ENCODE measurements at places on chromosomes 3 and 15.

GRCh38 chr3:112053229-112053628, 18.7 kb downstream of the TMPRSS7 start:
- no peak for DNase-seq

- DNase-seq, result no peak
Observed at GRCh38 chr3:59542276-59542675, 492.5 kb upstream of the CFAP20DC start.

- DNase-seq, result no peak
Observed at GRCh38 chr3:80238152-80238551, 470.4 kb upstream of the ROBO1 start.

GRCh38 chr3:101779822-101780381, 891 bp downstream of the NXPE3 start:
- DNase-seq, result no peak

- no peak for DNase-seq
Observed at GRCh38 chr3:171095063-171095462, 68.5 kb upstream of the SLC2A2 start.

- DNase-seq, result no peak
Observed at GRCh38 chr15:76529911-76530310, 193.3 kb downstream of the ISL2 start.

DNA sequence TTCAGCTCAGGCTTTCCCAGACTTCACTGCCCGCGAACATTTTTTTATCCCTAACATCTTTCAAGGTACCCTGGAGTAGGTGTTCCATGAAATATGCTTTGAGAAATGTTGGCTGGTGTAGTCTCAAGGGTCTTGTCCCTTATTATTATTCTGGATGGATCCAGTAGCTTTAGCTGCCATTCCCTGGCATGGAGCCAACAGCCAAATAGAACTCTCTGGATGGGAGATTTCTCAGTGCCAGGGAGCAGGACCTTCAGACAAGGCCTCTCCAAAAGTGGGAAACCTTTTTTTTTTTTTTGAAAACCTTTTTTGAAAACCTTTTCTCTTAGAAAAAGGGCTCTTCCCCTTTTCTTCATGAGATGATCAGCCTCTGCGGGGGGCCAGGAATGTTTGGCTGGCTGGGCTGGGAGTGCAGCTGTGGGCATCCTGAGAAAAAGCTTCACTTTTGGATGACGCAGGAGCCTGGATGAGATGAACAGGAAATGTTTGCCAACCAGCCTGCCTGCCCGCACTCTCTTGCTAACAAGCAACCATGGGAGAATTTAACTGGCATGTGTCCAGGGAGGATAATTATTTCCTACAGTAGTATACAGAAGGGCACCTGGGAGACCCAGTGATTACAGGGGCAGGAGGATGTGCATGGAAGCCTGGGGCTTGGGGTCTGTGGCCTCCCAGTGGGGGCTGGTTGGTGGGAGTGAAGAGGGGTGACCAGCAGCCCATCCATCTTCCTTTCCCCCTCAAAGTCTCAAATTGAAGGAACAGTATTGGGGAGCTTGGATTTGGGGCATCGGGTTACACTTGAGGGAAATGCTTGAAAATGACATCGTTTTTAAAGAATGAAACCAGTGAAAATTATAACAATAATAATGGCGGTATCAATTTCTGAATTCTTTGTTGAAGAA, 109.1 kb upstream of the LRIG1 start:
- DNase-seq, result peak; percentile 88

DNA sequence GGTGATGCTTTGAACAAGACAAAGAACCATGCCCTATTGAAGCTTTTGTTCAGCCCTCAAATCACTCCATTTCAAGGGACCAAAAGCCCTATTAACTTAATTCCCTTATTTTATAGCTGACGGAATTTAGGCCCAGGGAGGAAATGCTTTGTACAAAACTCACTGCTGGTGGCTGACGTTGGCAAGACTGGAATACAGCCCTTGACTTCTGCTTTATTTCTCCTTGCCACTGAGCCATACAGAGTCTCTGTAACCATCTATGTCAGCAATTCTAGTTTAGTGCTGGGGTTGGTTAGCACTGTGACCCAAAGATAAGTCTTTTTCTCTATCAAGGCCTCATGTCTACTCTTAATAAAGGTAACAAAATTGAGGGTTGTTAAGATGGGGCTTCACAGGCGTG, 316.1 kb upstream of the TPRG1 start:
- no peak for DNase-seq

GRCh38 chr3:113485161-113485609, 29.8 kb downstream of the SPICE1 start:
- DNase-seq, result no peak

DNA sequence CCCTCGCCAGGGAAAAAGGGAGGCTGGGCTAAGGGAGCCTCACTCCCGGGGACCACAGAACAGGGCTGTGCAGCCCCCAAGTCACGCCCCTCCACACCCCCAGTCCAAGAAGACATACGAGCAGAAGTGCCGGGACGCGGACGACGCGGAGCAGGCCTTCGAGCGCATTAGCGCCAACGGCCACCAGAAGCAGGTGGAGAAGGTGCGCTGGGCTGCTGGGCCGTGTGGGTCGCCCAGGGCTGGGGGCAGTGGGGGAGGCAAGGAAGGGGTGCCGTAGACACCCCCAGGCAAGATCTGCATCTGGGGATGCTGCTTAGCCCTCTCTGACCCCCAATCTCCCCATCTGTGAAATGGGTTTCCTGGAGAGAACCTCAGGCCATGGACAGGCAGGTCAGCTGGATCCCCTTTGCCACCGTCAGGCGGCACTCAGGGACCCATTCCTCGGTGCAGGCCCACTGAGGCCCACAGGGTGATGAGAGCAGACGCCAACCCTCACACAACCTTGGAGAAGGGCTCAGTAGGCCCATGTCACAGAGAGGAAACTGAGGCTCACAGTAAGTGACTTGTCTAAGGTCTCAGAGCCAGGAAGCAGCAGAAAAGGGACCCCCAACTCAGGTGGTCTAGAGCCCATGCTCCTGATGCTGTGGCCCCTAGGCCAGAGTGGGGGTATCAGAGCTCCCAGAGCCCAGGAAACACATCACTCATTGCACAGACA, 33.7 kb downstream of the PSTPIP1 start:
- no peak for DNase-seq

- DNase-seq, result no peak
Observed at GRCh38 chr15:51267703-51268083, 70.7 kb downstream of the CYP19A1 start.

DNA sequence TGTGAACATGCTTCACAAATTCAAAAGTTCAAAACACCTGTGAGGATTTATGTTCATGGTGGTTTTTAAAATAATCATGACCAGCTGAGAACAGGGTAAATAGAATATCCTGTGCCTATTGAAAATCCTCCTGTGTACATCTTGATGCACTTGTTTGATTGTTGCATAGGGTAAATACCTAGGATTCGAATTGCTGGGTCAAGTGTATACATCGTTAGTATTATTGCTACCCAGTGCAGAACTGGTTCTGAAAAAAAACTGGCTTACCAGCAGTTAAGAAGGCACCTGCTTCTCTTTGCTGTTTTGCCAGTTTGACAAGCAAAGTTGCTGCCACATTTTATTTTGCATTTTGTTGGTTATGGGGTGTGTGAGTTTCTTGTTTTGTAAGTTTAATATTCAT, 272.6 kb downstream of the CLSTN2 start:
- no peak for DNase-seq

DNA sequence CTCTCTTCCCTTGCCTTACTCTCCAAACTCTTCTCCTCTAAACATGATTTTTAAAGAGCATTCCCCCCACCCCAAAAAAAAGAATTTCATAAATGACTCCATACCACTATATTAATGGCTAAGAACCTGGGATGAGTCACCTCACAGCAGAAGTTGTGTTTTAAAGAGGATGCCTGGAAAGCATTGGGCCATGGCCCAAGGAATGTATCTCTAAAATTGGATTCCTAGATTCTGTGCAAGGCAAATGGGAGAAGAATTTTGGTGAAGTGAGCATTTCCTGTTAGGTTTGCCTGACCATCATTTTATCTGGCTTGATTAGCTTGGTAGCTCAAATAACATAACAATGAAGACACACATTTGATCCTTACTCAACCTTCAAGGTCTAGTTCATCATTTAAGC, 251.4 kb downstream of the NR1D2 start:
- DNase-seq, result no peak

- no peak for DNase-seq
Observed at GRCh38 chr15:56086566-56086965, 93.2 kb upstream of the NEDD4 start.

- DNase-seq, result no peak
Observed at GRCh38 chr3:61832375-61833229, 271.2 kb downstream of the PTPRG start.

Data from skeletal muscle cell (primary cell).